NCI-H1436 (cell line): ENCODE measurements at places on chromosomes 5 and 9.

- no peak for DNase-seq
These were observed 13.8 kb upstream of the FGF18 start for GRCh38 chr5:171405615-171406014.

DNA sequence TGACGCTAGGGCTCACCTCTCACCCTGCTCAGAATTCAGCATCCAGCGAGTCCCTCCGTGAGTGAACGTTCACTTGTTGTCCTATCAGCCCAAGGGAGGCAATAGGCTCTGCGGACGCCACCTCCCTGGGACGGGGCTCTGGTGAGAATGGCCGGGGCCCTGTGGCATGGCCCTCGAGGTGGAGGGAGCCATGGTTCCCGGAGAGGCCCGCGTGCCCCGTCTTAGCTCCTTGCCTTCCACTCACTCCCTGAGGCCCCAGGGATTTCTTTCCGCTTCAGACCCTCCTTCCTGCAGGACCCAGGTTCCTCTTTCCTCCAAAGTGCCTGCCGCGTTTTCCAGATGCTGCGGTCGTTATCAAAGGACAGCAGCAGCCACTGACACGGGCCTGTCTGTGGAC lies 21.5 kb downstream of the EXOC3 start:
- no peak for DNase-seq

DNA sequence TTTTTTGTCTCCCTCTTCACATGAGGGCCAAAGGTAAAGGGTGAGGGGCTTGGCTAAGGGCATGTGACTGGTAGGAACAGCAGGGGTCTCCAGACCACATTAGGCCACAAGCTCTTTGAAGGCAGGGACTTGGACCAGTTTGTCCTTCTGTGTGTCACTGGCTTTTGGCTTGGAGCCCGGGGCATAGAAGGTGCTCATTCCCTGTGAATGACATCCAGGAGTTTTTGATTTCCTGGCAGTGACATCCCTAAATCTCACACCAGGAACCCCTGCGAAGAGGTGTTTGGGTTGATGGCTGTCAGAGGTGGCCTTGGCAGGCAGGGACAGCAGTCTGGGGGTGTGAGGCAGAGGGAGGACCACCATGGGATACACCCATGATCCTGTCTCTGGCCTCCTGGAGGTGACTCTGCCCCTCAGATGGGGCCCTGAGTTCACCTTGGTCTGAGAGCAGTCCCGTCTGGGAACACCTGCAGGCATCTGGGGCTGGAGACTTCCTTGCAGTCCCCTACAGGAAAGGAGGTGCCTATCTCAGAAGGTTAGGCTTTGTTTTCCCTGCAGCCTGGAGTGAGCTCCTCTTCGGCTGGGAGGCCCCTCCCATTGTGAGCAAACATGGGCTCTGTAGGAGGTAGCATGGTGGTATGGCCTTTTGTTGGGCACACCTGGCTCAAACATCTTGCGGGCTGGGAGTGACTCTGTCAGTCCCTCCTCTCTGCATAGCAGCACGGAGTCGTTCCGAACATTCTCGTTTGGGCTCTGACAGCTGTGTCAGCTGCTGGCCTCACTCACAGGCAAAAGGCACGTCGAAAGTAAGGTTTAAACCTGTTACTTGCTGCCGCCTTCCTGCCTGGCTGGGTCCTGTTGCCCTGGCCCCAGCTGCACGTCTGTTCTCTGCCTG lies 38.6 kb upstream of the PITX1 start:
- DNase-seq: no peak

GRCh38 chr9:122071715-122072114 lies 21.4 kb downstream of the TTLL11 start:
- DNase-seq: no peak

DNA sequence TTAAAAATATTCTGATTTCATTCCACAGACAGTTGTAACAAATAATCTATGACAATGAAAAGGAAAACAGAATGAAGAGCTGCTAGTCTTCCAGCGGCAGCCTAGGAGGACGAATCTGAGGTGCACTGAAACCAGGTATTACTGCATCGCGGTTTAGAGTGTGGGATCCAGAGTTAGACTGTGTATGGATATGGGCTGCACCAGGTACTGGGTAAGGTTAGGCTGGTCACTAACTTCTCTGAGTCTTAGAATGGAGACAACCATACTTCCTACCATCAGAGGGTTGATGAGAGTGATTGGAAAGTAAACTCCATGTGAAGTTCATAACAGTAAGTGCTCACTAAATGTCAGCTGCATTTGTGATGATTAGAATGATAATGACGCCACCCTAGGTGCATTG lies 158.7 kb downstream of the MYO10 start:
- DNase-seq: no peak

- DNase-seq: no peak
These were observed 1.6 kb upstream of the ZNF608 start for GRCh38 chr5:124747791-124748686.

- DNase-seq: no peak
These were observed 81.3 kb downstream of the RAPGEF1 start for GRCh38 chr9:131658377-131659129.

- no peak for DNase-seq
These were observed 189.0 kb upstream of the PUM3 start for GRCh38 chr9:3032898-3033297.

DNA sequence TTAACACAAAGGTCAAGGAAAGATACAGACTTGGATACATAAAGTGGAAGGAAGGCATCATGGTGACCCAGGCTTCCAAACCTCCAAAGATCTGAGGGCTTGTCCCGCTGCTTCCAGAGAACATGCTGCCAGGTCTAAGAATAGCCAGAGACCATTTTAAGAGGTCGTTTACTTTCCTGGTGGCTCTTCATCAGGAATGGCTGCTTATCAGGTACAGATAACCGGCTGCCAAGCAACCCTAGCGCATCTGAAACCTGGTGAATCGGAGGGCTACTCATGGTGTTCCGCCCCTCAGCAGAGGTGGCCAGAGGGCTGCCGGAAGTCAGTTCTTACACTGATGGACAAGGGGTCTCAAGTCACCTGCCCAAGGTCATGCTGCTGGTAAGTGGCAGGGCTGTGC lies 251.3 kb upstream of the DAP start:
- no peak for DNase-seq

- DNase-seq: no peak
These were observed 128.7 kb downstream of the SPOCK1 start for GRCh38 chr5:137370096-137371071.

- no peak for DNase-seq
These were observed 39.0 kb downstream of the ITK start for GRCh38 chr5:157219491-157220271.

- DNase-seq: no peak
These were observed 219.7 kb downstream of the ADCY2 start for GRCh38 chr5:7615566-7616061.

DNA sequence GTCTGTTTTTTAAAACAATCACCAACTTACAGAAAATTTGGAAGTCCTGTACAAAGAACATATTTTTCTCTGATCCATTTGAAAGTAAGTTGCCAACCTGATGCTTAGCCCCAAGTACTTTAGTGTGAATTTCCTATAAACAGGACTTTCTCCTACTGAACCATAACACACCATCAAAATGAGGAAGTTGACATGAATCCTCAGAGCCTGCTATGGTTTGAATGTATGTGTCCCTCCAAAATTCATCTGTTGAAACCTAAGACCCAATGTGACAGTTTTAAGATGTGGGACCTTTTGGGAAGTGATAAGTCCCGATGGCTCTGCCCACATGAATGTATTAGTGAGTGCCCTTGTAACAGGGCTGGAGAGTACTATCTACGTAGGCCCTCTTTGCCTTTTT lies 6.4 kb upstream of the ACOT12 start:
- no peak for DNase-seq

GRCh38 chr5:116566251-116566650 lies 8.4 kb downstream of the SEMA6A start:
- no peak for DNase-seq

- DNase-seq: no peak
These were observed 98.8 kb upstream of the NR4A3 start for GRCh38 chr9:99722877-99723276.

DNA sequence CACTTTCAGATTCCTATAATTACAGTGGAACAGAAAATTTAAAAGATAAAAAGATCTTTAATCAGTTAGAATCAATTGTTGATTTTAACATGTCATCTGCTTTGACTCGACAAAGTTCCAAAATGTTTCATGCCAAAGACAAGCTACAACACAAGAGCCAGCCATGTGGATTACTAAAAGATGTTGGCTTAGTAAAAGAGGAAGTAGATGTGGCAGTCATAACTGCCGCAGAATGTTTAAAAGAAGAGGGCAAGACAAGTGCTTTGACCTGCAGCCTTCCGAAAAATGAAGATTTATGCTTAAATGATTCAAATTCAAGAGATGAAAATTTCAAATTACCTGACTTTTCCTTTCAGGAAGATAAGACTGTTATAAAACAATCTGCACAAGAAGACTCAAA lies 29.5 kb downstream of the ZFYVE16 start:
- no peak for DNase-seq

DNA sequence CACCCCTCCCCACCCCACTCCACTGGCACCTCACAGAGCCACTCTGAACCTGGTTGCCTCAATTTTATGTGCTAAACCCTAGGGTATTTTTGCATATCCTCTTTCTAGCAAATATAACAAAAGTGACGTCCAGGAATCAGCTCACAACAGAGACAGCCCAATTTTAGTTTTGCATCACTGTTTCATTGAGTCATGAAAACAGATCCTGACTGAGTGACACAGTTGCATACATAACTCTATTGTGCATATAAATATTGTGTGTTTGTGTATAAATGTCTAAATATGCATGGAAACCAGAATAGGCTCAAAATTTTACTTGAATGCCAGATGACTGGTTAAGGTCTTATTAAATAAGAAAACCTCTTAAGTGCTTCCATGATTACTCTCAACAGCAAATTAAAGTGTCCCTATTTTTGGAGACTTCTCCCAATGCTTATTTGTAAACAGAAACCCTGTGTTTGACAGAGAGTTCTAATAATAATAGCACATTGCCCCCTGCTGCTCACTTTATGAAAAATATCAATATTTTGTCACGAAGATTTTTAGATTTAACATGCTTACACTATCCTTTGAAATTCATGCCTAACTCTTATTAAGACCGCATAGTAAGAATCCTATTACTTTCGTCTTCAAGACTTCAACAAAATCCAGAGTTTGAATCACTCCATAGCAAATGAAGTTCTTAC lies 75.5 kb upstream of the PRRC1 start:
- no peak for DNase-seq

DNA sequence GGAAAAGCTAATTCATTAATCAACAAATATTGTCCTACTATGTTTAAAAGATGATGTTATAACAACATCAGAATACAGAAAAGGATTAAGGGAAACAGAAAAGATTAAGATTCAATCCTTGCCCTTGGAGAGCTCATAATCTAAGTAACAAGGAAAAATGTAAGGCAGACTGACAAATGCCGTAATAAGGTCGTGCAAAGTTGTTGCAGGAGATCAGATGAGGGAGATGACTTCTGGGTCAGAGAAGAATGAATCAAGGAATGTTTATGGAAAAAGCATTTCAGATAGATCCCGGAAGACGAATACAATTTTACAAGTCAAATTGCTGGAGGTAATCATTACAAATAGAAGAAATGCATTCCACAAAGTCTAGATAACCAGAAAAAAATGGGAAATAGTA lies 6.4 kb downstream of the ADAMTS6 start:
- DNase-seq: no peak
